ENCODE measurements at places on chromosomes 7 and 10. TPM values are rescaled to one million over a fixed set of nuclear protein-coding genes. Genes with fewer than 3 reads are reported as not detected.

The ADAP1 gene
- polyA plus RNA-seq, result 5.4 TPM

The PTPRN2 gene
- 3.9 TPM for polyA plus RNA-seq

The PNLIPRP1 gene
- polyA plus RNA-seq, result not detected

The DGKI gene
- 1.3 TPM for polyA plus RNA-seq

The C7orf57 gene
- 0.41 TPM for polyA plus RNA-seq

The GATA3 gene
- polyA plus RNA-seq, result 14.3 TPM

The SPDYE2B gene
- polyA plus RNA-seq, result not detected

The NME8 gene
- polyA plus RNA-seq, result not detected

The PAOX gene
- polyA plus RNA-seq, result 6.2 TPM

The ACTL6B gene
- polyA plus RNA-seq, result 0.67 TPM

The SPDYE9 gene
- not detected for polyA plus RNA-seq

The WDR11 gene
- polyA plus RNA-seq, result 54.2 TPM

The KCP gene
- polyA plus RNA-seq, result not detected

The KCNMA1 gene
- polyA plus RNA-seq, result 107 TPM

The C10orf62 gene
- 0.19 TPM for polyA plus RNA-seq

The SPDYE16 gene
- polyA plus RNA-seq, result 0.10 TPM

The ANXA8 gene
- 0.41 TPM for polyA plus RNA-seq

The ELOVL3 gene
- polyA plus RNA-seq, result 0.25 TPM

The PITX3 gene
- not detected for polyA plus RNA-seq

The WASHC2C gene
- polyA plus RNA-seq, result 24.0 TPM

The ITGB8 gene
- 0.99 TPM for polyA plus RNA-seq

The SPDYE1 gene
- not detected for polyA plus RNA-seq

The IQCE gene
- polyA plus RNA-seq, result 15.1 TPM

The SYNPO2L gene
- polyA plus RNA-seq, result 0.05 TPM

The TNRC18 gene
- polyA plus RNA-seq, result 34.4 TPM

The NKX1-2 gene
- not detected for polyA plus RNA-seq

The HOXA1 gene
- polyA plus RNA-seq, result not detected

The GDF2 gene
- not detected for polyA plus RNA-seq

The TMEM213 gene
- not detected for polyA plus RNA-seq

The DMBT1 gene
- polyA plus RNA-seq, result not detected

The ZDHHC16 gene
- 84.2 TPM for polyA plus RNA-seq

The ATP5F1C gene
- polyA plus RNA-seq, result 331 TPM

The KCND2 gene
- not detected for polyA plus RNA-seq

The SLC26A5 gene
- polyA plus RNA-seq, result not detected

The FZD8 gene
- polyA plus RNA-seq, result 1.4 TPM

The ATRNL1 gene
- 0.44 TPM for polyA plus RNA-seq

The ENO4 gene
- 0.36 TPM for polyA plus RNA-seq

The PCGF5 gene
- polyA plus RNA-seq, result 14.5 TPM

The CREB3L2 gene
- polyA plus RNA-seq, result 22.9 TPM

The SPDYE2 gene
- polyA plus RNA-seq, result not detected

The PRSS1 gene
- polyA plus RNA-seq, result not detected

The CTAGE4 gene
- not detected for polyA plus RNA-seq

The SCART1 gene
- 3.4 TPM for polyA plus RNA-seq

The SPAG6 gene
- 0.54 TPM for polyA plus RNA-seq

The OPALIN gene
- not detected for polyA plus RNA-seq

The VIPR2 gene
- polyA plus RNA-seq, result 0.02 TPM

The RPS24 gene
- 4,595 TPM for polyA plus RNA-seq

The FGL2 gene
- polyA plus RNA-seq, result not detected

The IKZF1 gene
- not detected for polyA plus RNA-seq

The OPN4 gene
- polyA plus RNA-seq, result 0.03 TPM

The CRTAC1 gene
- polyA plus RNA-seq, result 0.05 TPM

The RBM33 gene
- 11.8 TPM for polyA plus RNA-seq

The HOXA10 gene
- polyA plus RNA-seq, result not detected

Data from SK-N-SH (cell line).